ENCODE measurements at places on chromosomes 7 and 10.

DNA sequence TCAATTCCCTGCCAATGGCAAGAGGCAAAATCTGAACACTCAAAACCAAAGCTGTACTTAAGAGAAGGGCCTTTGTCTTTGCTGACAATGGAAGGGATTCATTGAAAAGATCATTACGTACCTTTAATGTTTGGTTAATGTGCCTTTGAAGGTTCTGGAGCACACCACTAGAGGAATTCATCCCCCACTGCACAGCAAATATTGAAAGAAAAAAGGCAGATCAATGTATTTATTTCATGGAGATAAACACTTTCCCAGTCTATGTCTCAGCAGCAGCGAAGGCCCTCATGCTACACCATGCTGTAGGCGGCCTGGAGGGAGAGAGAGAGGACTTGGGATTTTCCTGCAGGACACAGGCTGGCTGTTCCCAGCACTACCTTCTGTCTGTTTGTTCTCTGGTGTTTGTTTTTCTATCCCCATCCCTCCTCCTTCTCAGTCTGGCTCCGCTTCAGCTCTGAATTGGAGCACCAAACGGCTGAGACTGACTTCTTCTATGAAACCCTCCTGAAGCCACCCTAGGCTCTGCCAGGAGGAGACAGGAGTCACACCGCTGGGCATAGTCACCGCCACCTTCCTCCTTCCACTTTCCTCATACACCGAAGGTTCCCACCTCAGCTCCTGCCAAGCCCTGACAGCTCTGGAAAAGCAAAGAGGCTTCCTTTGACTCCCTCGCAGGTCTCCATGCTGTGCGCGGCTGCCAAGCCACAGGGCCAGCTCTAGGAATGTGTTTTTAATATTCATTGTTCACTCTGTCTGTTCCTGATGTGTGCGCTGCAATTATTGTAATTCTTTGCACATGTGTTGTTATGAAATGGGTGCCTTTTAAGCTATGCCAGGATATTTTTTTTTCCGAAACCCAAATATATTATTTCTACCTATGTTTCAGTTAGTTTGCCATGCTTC is 301.5 kb downstream of the FZD1 start:
- DNase-seq = peak; percentile 32

- DNase-seq = no peak
These were observed 512.2 kb downstream of the SORCS1 start for GRCh38 chr10:106652279-106652678.

DNA sequence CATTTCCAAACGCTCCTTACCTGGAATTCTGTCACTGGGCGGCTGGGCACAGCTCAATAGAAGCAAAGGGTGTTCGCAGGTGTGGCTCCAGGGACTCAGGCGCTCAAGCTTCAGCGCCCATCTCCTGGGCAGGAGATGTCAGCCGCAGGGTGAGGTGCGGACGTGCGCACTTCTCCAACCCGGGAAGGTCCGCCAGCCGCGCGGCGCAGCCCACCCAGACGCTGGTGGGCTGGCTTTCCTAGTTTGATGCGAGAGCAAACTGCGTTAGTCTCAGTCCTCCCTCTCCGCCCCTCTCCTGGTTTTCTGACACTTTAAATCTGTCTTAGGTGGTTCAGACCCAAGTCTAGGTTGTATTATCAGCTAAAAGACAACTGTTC is 267 bp downstream of the CALCR start:
- no peak for DNase-seq

DNA sequence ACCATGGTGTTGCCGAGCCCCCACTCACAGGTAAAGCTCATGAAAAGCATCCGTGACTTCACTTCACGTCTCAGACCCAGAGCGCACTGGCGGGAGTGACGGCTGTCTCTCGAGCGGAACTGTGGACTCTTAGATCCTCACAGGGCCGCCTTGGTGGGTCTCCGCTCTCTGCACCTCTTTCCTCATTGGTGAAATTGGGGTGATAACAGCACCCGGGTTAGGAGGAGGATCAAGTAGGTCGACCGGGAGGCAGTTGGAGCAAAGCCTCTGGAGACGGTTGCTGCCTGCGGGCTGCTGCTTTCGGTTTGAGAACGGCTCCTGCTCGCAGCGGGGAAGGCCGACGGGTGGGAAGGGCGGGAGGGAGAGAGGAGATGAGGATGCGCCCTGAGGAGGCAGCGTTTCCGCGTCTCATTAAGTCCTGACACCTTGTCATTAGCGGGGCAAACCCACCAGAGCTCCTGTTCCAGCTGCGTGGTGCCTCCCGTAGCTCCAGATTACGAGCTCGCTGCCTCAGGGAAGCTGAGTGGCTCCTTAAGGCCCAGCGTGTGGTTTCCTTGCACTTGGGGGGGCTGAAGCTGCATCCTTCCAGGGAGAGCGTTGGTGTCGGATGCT is 51.9 kb upstream of the CFAP46 start:
- no peak for DNase-seq

- no peak for DNase-seq
These were observed 1061.4 kb downstream of the TYW1 start for GRCh38 chr7:68058014-68058413.

DNA sequence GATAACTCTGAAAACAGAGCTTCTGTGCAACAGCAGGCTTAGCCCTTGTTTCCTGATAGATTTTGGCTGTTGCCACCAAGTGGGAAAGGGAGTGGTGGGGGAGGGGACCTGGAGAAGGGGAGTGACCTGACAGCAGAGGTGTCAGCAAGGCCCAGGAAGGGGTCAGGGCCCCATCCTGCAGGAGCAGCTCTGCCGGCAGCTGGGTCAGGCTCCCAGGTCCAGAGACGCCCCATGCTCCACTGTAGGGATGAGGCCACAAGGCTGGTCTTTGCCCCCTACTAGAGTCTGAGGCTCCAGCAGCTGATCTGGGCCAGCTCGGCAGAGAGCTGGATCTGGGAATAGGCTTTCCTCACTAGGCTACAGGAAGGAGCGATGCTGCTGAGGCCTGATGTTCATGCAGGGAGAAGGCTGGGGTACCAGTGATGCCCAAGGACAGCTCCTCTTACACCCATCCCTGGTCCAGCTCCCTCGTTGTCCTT is 44.0 kb upstream of the ZMIZ1 start:
- DNase-seq = no peak

GRCh38 chr10:61942604-61943461 is 41.3 kb downstream of the ARID5B start:
- DNase-seq = no peak

GRCh38 chr10:131901181-131901829 is 497 bp downstream of the PPP2R2D start:
- DNase-seq = no peak

GRCh38 chr10:78035025-78035424 is 1.4 kb downstream of the RPS24 start:
- no peak for DNase-seq

GRCh38 chr7:132998763-132999162 is 83.1 kb downstream of the CHCHD3 start:
- DNase-seq = no peak

DNA sequence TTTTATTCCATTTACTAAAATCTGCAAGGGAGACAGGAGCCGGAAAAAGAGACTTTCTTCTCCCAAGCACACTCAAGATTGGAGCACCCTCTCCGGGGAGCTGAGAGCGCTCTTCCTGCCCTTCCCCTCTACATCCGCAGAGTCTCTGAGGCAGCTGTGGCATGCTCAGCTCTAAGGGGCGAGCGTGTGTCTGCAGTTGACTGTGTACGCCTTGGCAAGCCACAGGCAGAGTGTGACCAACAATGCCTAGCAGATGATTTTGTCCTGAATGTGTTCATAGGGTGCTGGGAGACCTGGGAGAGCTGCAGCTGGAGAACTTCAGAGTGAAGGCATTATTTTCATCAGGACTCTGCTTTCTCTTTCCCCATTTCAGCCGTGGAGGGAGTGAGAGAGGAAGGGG is 20.7 kb downstream of the MTURN start:
- DNase-seq = no peak

DNA sequence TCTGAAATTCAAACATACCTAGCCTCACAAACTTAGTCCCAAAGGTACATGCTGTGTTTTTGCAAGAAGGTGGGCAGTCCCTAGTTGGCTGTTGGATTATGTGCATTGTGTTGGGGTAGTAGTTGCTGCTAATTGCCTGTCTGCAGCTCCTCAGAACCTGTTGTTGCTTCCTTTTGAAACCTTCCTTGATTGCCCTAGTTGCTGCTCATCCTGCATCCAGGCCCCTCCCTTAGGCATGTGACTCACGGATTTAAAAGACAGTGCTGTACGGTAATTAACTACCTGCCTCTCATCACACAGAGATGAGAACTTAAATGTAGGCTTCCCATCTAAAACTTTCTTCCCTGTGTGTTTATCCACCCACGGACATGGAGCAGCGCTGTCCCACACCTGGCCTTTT is 67.7 kb downstream of the BMPR1A start:
- DNase-seq = no peak

DNA sequence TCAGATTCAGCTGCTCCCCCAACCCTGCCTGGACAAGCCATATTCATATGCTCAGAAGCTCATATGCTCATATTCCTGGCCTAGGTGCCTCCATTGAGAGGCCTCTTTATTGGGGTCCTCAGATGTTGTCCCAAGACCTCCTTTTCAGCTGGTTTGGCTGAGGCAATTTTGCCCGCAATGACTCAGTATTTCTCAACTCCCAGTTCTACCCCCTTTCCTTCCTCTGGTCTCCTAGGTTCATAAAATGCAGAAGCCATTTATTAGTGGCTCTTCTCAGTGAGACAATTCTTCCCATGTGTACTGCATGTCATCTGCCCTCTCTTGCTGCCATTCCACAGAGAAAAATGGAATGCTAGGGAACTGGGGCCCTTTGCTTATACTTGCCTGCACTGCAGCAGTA is 110.7 kb downstream of the INHBA start:
- DNase-seq = no peak

GRCh38 chr7:105963038-105963667 is at the start of gene CDHR3:
Gene CDHR3, plus strand, starts transcription at chr7:105963264. Its CDS starts 55 bp downstream, at chr7:105963319.
- no peak for DNase-seq

DNA sequence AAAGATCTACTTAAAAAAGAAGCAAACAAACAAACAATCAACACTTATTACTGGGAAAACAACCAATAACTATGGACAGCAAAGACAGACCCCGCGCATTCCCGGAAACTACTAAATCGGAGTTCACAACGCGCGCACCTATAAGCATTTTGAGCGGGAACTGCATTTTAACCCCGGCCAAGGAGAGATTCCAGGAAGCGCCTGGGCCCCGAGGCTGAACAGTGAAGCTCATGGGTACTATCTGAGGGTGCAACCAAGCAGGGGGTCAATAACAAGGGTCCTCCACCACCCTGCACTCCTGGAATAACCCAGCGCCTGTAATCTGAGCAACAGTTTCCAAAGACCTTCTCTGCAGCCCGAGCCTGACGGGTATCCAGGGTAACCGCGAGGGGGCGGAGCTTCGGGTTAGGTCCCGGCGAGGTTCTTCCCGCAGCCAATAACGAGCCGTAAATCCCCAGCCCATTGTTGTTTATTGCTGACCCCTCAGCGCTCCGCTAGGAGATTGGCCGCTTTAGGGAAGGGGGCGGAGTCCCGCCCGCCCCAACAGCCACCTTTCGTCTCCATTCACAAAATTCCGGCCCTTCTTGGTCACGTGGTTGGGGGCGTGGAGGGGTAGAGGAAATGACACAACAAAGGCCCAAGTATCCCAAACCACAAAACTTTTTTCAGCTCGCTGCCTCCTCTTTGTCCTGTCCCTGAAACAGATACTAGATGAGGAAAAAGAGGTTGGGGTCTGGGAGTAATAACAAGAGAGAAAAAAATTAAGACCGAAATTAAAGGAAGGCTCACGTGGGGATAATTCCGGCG is 1.7 kb upstream of the ETV1 start:
- DNase-seq = peak; percentile 98

GRCh38 chr7:116273918-116274301 is 63.6 kb downstream of the TES start:
- no peak for DNase-seq

DNA sequence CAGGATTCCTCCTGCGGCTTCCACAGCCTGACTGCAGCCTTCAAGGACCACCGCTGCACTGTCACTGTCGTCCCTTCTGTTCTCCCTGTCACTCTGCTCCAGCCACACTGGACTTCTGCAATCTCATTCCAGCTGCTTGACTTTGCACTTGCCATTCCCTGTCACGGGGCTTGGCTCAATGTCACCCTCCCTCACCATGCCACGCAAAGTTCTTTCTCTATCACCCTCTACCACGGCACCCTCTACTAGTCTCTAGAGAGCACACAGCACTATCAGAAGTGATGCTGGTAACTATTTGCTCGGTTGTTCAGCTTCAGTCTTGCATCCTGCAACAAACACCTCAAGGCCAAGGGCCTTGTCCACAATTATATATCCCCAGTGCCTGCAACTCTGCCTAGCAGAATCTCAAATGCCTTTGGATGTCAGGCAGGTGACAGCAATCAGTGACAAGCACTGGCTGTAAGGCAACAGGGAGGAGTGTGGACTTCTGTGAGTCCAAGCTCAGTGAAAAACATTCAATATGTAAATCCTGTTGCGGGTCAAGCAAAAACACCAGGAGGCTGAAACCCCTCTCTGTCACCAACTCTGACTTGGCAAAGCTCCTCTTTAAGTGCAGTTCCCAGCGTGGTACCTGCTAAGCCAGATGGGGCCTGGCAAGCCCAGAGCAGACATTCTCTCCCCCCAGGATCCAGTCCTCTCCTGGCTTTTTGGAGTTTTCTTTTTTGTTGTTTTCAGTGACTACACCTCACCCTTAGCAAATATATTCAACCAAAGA is 259.9 kb downstream of the FGFR2 start:
- no peak for DNase-seq

- no peak for DNase-seq
These were observed 5.8 kb upstream of the CYP3A7 start for GRCh38 chr7:99740573-99741440.

DNA sequence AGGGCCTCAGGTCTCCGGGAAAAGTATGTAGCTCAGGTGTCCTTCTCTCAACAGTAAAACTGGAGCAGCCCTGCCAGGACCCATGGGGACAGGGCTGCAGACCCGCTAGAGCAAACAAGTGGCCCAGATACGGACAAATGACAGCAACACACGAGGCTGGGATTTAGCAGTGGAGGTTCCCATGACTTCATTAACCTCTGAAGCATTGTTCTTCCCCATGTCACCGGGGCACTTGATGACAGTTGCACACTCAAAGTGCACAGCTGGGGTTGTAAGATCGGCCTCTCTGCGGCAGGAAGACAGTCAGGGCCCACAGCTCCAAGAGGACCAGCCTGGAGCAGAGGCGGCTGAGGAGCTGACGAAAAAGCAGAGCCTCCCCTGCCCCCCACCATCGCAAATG is 12.5 kb upstream of the PODXL start:
- DNase-seq = no peak

DNA sequence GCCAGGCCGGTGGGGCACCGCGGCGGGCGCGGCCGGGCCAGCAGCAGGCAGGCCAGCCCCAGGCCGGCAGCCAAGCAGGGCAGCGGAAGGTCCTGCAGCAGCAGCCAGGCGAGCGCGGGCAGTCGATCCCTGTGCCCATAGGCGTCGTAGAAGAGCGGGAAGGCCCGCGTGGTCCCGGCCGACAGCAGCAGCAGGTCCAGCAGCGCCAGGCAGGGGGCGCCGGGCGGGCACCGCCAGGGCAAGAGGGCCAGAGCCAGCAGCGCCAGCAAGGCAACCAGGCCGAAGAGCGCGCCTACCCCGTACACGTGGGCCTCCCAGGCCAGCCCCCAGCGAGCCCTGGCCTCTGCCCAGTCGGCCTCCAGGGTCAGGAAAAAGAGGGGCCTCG is 8.4 kb upstream of the RBM28 start:
- no peak for DNase-seq
